ENCODE measurements at places on chromosomes 2 and 18.
A peak's percentile ranks its signal among the peaks of the same experiment; 100 is the strongest.

DNA sequence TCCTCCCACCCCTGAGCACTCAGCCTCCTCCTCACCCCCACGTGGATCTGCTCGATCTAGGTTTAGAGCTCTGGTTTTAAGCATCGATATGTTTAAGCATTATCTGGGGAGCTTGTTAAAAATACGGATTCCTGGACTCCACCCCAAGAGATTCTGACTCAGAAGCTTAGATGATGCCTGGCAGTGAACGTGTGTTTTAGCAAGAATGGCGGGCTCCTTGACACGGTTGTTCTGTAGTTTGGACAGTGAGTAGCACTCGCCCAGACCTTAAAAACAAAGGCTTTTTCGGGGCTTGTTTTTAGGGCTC is 47.3 kb downstream of the LDLRAD4 start:
- no peak for DNase-seq

DNA sequence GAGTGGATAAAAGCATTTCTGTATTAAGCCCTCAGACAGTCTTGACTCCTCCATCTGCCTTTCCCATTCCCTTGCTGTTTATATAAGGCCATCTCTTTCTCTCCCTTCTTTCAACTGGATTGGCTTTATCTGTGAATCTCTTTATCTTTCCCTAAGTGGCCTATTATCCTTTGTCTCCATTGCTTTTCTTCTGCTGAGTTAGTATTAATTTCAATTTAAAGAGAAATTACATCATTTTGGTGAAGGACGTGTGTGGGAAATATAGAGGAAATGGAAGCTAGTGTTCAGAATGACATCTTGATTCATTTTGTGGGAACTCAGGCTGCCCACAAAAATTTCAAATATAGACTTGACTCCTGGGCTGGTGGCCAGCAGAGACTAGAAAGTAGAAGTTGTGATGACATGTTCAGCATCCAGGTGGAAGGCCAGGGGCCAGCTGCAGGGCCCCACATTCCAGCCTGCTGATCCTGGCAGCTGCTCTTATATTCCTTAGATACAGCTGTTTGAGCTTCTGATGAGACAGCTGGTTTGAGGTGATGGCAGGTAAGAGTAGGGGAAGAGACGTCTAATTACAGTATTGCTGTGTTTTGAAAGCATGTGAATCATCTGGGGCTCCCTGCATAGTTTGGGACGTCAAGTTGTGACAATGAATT is 52.3 kb downstream of the DIS3L2 start:
- no peak for DNase-seq

DNA sequence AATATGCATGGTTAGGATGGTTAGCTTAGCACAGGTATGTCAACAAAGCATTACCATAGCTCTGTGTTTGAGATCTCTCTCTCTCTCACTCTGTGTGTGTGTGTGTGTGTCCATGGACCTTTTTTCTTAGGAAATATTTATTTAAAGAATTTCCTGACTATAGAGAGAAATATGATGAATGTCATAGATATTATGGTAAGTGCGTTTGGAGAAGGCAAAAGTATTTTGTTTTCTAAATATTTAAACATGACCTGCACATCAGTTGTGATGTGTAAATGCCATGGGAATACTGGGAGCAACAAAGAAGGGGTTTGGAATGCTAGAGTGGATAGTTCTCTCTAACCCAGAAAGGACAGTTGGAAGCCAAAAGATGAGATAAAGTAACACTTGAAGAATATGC is 3.9 kb upstream of the TMEM178A start:
- no peak for DNase-seq

GRCh38 chr2:189709501-189710221 is 35.2 kb downstream of the ANKAR start:
- DNase-seq = no peak

DNA sequence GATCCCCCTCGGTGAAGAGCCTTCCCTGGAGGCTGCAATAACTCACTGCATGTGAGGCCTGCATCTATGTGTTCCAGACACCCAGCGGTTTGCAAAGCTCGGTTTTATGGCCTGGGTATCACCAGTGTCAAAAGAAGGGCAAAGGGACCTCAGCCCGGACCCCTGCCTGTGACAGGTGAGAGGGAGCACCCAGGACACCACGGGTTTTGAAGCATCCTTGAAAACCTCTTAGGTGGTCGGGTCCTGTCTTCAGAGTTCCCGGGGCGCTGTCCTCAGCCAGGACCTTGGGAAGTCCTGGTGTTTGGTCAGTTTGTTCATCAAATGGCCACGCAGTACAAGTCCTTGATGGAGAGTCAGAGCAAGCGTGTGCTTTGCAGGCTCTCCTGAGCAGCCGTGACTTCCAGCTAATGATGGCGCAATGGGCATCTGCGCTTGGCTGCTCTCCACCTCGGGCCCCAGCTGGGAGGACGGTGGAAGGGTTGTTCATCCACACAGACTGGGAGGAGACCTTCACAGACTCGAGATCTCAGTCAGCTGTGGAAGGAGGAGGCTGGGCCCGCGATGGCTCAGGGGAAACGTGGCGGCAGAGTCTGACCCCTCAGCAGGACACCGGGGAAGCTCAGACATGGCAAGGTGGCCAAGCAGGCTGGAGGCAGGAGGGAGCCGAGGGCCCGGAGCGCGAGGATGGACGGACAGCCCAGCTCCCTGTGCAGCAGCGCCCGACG is 113.1 kb upstream of the GPC1 start:
- no peak for DNase-seq

GRCh38 chr2:189583227-189584198 is 2.9 kb upstream of the SLC40A1 start:
- DNase-seq = no peak

DNA sequence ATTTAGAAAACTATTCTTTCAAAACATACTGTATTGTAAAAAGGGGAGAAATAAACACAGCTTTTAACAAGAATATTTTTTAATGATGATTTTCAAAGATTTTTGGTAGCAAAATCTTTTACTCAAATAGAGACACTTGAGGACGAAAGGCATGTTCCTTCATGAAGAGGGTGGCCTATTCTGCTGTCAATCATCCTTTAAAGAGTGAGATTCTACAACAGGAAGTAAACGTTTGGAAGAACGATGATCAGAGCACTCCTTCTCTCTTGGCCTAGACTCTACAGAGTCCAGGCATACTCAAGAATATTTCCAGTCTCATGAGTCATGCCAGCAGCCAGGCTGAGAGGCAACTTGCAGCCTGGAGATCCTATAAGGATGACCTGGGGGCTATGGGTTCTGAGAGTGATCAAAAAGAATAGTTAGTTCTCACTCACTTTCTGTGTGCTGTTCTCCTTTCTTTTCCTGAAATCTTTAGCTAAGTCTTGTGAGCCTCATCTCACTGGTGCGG is 62.4 kb upstream of the TCF4 start:
- no peak for DNase-seq

GRCh38 chr2:26527726-26528585 is 50.0 kb upstream of the OTOF start:
- DNase-seq = no peak

DNA sequence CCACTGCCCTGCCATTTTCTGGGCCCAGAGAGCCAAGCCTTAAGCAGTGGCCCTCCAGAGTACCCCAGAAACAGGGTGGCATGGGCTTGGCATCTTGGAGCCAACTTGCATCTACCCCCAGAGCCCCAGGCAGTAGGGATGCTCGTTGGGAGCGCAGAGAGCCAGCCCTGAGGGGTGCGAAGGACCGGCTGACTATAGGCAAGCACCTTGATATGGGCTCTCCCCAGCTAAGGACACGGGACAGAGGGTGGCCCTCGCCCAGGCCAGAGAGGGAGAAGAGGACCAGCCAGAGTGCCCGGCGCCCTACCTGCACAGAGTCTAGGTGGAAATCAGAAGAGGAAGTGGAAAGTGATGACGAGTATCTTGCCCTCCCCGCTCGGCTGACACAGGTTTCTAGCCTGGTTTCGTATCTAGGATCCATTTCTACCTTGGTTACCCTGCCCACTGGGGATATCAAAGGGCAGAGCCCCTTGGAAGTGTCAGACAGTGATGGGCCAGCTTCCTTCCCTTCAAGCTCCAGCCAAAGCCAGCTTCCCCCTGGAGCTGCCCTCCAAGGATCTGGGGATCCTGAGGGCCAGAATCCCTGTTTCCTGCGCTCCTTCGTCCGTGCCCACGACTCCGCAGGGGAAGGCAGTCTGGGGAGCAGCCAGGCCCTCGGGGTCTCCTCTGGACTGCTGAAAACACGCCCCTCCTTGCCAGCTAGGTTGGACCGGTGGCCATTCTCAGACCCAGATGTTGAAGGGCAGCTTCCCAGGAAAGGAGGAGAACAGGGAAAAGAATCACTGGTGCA is 16.2 kb downstream of the CEP68 start:
- no peak for DNase-seq

DNA sequence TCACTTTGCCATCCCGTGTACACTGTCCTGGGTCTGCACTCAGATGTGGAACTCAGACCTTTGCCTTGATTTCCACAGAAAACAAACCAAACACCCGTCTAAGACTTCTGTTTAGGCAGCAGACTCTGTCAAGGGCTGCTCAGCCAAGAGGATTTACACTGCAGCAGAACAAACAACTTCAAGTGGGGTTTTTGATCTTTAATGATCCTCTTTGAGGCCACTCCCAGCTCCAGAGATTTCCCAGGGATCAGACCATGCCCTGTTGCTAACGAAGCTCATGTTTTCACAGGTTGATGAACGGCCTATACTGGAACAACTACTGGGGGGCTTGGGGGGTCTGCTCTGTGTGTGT is 52.5 kb upstream of the LGALSL start:
- DNase-seq = no peak

DNA sequence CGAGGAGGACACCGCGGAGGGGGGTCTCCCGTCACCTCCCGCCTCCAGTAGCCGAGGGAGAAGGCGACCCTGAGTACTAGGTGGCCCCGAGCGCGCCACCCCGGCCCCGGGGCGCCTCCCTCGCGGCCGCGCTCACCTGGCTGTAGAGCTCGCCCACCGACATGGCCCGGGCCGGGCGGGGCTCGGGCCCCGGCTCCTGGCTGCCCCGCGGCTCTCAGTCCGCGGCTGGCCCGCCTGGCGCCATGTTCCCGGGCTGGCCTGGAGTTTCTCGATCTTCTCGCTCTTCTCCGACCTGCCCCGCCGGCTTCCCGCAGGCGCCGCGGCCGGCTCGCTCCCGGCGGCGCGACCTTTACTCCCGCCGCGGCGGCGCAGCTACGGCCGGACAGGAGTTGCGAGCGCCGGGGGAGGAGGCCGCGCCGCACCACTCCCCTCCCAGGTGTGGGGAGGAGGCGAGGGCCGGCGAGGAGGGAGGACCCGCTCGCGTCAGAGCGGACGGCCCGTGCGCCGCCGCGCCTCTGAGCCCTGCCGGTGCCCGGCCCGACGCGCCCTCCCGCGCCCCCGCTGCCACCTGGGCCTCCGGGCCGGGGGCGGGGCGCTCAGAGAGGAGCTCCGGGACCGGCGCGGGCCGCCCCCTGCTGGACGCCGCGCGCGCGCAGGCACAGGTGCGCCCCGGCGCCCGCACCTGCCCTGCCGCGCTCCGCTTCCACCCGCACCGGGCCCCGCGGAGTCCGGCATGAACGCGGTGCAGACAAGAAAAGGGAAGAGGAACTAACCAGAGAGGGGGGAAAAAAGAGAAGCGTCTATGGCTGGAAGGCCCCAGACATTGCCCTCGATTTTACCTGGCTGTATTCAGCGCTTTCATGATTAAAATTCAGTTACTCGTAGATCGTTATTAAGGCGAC is at the start of gene MYO5B:
Gene MYO5B (minus strand): TSS at position 517 of the 902 bp plus-strand sequence. CDS start 354 bp downstream, at position 163.
- peak; percentile 10 for DNase-seq

DNA sequence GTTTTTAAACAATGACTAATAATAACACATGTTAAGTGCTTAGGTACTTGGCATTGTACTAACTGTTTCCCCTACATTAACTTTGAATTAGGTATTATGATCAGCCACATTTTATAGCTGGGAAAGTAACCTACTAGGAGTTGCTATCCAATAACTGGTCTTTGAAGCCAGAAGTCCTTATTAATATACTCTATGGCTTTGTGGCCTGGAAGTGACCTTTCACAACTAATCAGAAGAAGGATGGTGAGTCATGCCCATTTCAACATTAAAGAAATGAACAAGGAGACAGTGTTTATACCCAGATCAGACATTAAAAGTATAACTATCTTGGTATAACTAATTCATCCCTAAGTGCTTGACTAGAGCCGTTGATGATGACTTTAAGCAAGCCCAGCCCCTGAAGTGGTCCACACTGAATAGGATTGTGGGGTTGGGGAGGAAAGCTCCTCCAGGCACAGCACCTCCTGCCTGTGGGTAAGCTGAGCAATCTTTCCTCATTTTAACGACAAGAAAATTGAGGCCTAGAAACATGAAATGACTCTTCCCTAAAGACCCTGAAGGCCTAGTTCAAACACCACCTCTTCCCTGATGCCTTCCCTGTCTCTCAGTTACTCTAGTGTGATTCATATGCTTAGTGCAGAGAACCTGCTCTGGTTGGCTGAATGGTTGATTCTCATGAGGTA is 71.6 kb upstream of the RFX8 start:
- DNase-seq = no peak

DNA sequence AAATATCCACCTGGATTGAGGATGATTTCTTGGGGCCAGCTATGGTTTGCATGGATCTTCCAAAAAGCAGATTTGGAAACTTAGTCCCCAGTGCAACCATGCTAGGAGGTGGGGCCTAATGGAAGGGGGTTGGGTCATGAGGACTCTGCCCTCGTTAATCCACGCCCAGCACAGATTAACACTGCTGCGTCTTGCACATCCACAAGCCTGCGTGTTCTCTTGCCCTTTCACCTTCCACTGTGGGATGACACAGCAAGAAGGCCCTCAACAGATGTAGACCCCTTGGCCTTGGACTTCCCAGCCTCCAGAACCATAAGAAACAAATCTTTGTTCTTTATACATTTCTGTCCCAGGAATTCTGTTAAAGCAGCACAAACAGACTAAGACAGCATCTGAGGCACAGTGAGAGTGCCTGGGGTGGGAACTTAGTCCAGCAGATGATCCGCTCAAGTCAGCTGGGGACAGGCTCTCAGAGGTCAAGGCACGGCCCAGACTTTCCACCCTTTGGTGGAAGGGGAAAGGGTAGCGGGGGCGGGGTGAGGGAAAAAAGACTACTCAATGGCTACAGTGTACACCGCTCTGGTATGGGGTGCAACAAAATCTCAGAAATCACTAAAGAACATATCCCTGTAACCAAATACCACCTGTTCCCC is 2.4 kb downstream of the RAB17 start:
- DNase-seq = no peak

DNA sequence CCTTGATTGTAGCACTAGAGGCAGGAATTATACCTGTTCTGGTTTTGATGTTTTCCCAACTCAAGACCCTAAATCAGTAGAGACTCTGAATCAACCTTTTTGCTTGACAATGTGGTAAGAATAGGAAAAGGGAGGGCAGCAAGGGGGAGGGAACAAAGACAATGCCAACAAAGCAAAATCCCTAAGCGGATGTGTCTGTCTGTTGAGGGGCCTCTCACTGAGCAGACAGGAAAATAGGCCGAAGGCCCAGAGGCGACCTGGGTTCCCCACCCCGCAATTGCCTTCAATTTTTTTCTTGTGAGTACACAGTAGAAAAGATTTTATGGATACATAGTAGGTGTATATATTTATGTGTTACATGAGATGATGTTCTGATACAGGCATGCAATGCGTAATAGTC is 75.6 kb downstream of the MAP4K4 start:
- DNase-seq = no peak

DNA sequence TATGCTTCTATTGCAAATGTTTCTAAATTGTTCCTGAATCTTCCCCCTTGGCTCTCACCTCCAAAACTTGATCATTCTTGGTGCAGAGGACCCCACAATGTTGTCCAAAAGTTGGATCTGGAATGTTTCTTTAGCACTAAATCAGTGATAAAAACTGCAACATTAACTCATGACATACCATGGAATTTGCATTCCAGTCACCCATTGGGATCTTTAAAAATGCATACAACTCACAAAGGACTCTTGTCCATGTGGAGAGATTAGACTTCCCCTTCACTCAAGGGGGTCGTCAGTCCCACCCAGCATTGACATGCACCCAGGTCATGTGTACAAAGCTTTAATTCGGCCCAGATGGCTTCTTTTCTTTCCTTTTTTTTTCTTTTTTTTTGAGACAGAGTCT is 169.3 kb downstream of the SETBP1 start:
- DNase-seq = no peak
